PC-3 (cell line): ENCODE measurements at places on chromosomes 12 and 14. TPM values are rescaled to one million over a fixed set of nuclear protein-coding genes. Genes with fewer than 3 reads are reported as not detected.

DNA sequence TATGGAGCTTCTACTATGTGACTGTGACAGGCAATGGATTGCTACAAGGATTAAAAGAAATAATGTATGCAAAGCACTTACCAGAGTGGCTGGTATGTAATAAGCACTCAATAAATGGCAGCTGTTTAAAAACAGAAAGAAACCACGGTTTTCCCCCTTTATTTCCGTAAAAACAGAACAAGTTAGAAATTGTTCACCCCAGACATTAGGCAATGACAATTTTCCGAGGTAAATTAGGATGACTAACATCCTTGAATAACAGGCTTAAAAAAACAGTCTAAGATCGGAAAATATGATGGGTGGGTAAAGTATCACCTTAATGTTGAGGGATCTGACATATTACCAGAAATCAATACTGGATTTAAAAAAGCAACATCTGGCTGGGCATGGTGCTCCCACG, 20.9 kb upstream of the CNIH1 start:
- DNase-seq: peak; percentile 37

DNA sequence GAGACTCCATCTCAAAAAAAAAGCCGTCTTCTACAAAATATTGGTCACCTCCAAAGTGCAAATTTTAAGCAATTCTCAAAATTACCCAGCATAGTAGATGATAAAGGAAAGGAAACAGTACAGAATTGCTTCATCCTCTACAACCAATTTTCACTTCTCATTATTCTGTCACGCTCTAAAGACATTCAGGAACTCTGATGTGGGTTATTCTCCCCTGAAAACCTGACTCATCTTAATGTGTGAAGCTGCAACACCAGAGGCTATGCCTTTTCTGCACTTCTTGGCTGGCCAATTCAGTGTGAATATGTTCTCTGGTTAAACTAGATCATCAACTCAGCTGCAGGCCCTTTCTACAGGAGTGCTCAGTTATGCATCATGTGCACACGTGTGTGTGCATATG, 11.0 kb downstream of the PTGER2 start:
- peak; percentile 21 for DNase-seq

DNA sequence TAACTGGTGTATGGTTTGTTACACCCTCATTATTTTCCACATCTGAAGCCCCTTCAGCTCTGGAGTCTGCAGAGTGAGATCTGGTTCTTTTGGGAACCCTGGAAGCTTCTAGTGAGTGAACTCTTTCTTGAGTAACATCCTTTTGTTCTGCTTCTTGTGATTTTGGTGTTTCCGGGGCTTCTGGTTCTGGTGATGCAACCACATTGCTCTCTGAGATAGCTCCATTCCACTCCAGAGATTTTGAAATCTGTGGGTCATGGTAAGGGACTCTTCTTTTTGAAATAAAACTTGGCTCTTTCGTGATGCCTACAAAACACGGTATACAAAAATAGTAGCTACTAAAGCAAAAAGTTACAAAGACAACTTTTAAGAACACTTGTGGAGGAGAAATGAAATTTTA, 5.4 kb downstream of the MDM1 start:
- DNase-seq: no peak

DNA sequence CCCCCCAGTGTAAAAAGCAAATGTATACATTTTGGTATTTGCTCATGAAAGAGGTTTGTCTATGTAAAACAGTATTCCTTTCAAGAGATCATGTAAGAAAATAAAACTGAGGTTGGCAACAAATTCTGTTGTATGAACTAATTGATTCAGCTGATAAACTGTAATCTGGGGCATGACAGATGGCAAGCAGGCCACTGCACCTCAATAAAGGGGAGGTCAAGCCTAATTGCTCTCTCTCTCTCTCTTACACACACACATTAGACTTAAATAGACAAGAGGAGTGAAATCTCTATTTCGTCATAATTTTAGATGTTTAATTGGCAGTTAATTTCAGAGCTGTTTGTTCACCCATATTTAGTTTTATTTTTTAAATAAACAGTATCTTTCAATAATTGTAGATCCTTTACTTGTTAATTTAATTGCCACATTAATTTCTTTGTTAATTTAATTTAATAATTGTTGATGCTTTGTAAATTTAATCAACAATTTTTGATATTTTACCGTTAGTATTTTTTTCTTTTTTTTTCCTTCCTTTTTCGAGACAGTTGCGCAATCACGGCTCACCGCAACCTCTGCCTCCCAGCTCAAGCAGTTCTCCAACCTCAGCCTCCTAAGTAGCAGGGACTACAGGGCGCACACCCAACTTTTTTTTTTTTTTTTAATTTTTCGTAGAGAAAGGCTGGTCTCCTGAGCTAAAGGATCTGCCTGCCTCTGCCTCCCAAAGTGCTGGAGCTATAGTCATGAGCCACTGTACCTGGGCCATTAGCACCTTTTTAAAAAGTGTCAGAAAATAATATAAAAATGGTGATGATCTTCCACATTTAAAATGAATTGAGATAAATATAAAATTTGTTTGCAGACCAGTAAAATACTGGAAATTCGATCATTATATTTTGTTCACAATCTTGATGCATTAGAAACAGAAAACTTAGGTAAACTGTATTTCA, 577.7 kb downstream of the SLC16A7 start:
- DNase-seq: no peak

- DNase-seq: no peak
Measured at GRCh38 chr14:69481815-69482568, 2.5 kb upstream of the PLEKHD1 start.

GRCh38 chr14:100662879-100663760, 63.6 kb upstream of the DLK1 start:
- peak; percentile 72 for DNase-seq

DNA sequence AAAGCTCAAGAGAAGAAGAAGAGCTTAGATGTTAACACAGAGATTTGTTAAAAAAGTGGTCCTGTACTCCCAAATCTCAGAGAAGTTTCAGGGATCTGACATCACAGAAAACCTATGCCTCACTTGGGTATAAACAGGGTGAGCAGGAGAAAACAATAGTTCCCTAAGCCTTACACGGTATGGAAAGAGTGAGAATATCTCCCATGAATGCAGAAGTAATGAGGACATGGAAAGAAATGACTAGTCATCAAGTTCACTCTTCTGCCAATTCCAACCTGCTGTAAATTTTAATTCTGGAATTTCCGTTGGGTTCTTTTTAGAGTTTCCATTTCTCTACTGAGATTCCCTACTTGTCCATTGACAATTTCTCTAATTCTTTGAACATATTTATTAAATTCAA, 6.2 kb upstream of the PTGER2 start:
- DNase-seq: no peak

DNA sequence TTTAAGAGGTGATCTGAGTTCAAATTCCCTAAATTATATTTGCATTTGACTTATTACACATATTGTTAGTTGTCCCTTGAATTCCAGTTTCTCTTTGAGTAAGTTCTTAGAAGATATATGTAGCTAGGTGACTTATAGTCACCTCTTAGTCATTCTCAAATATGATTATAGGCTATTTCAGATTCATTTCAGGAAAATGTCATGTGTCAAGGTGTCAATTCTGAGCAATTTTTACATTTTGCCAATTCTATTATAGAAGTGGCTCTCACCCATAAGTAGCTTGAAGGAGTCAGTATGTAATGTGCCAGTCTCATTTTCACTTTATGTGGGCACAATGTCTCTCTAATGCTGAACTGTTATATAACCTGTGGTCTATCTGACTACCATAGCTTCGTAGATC, 623.4 kb downstream of the DIO2 start:
- no peak for DNase-seq

DNA sequence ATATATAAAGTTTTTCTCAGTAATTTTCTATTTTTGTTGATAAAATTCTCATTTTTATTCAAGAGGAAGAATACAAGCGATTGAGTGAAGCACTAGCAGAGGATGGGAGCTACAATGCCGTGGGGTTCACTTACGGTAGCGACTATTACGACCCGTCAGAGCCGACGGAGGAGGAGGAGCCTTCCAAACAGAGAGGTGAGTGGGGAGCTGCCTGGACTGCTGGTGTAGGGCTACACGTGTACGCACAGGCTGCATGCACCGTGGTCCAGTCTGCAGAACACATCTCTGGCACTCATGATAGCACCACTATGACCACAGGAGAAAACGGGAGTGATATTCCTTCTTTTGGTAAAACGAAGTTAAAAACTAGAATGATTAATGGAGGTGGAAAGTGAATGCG, 3.9 kb downstream of the SFSWAP start:
- no peak for DNase-seq

DNA sequence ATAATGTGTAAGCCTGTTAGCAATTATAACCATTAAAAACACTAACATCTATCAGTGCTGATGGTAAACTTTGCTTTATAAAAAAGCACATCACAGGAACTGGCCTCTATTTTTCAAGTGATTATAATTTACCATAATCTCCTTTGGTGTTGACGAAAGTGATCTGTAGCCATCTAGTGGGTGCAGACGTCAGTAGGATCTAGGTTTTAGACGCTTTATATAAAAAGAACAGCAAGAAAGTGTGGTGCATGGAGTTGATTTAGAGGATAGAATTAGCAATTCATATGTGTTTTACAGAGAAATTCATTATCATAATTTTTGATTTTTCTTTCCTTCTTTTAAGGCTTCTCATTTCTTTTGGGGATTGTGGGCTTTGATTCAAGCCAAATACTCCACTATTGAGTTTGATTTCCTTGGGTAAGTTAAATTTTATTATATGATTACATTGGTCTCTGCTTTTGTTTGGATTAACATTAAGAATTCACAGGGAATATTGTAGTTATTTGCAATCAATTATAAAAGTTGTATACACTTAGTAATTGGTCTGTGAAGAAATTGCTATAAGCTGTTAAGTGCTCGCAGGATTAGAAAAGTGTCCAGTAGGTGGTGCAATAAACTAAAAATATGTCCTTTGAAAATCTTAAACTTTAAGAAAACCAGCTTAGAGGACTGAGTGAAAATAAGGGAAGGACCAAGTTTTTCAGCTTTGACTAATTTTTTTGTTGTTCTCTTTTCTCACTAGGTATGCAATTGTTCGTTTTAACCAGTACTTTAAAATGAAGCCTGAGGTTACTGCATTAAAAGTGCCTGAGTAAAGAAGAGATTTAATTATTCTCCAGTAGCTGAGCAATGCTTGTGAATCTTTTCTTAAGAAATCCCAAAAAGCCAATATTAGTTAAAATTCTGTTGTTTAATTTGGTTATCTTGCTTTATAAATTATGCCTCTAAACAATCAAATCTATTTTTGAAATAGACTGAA, 59.5 kb downstream of the ETNK1 start:
- peak; percentile 54 for DNase-seq

DNA sequence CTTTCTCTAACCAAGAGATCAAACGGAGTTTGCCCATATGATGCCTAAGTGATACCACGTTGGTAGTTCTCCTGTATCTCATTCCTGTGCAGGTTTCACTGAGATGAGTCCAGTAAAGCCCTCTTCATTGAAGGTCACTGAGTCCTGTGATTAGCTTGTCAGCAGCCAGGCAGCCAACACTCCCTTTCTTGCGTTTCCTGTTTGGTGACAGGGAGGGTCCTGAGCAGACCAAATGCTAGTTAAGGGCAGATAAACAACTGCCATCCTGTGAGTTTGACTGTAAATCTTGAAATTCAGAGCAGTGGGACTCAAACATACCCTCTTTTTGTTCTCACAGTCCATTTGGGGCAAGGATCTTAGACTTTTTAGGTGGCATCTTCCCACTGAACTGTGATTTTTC, 39.4 kb downstream of the ZNF641 start:
- no peak for DNase-seq

GRCh38 chr14:65299826-65300225, 112.7 kb upstream of the FUT8 start:
- DNase-seq: no peak

Gene PWP1
- total RNA-seq: 85.8 and 189 TPM in 2 replicates

Gene SAMD15
- total RNA-seq: 1.2 and 6.2 TPM in 2 replicates

Gene SMIM41
- total RNA-seq: not detected in 2 replicates

Gene DTX1
- total RNA-seq: not detected in 2 replicates

Gene OTUB2
- total RNA-seq: 7.7 and 9.0 TPM in 2 replicates
